Type B pancreatic cell (in vitro differentiated cells): ENCODE measurements at places on chromosomes 7 and 10.
A peak's percentile ranks its signal among the peaks of the same experiment; 100 is the strongest.

DNA sequence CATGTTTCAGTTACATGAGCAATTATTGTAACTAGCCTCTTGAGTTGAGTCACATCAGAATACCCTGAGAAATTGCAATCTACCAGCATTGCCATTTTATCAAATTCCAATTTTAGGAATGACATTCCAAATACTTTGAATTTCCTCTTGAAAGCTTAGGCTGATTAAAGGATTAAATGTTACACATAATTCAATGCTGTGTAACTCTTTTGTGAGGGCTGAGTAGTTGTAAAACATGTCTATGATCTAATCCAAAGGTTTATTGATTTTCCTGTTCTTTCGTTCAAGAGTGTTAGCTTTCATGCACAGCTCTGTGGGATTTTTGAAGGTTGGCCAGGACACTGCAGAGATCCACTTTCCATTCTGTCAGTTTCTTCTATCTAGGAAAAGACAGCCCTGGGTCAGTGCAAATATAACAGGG is 193.1 kb downstream of the SORCS1 start:
- H3K27me3 ChIP-seq: peaks cover 11% of the 10 kb centered on the region
- H3K27ac ChIP-seq: no peak overlapping the region
- no peak for DNase-seq
- H3K4me3 ChIP-seq: no peak overlapping the region
- no peaks in the 10 kb centered on the region for H3K36me3 ChIP-seq

DNA sequence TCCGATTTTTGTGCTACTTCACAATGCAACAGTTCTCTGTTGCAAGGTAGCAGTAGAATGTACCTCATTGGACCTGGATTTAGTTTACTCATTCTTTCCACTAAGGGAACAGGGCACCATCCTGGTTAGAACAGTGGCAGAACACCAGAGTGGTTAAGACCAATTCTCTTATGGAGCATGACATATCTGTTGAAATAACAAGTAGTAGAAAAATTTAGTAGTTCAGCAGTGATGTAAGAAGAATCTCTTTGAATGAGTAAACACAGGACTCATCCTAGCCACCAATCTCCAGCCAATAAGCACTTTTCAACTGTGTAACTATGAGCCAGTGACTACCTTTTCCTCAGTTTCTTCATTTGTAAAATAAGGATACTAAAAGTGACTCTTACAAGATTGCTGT is 2.4 kb downstream of the ANKRD22 start:
- no peak overlapping the region for H3K27ac ChIP-seq
- no peaks in the 10 kb centered on the region for H3K36me3 ChIP-seq
- peak overlapping the region; percentile 3 for H3K4me3 ChIP-seq
- no peak for DNase-seq
- H3K4me1 ChIP-seq: peaks cover 17% of the 10 kb centered on the region

- H3K27me3 ChIP-seq: peaks cover 9% of the 10 kb centered on the region
- no peak for DNase-seq
- H3K36me3 ChIP-seq: no peaks in the 10 kb centered on the region
- no peak overlapping the region for H3K4me3 ChIP-seq
- H3K4me1 ChIP-seq: no peaks in the 10 kb centered on the region
- no peak overlapping the region for H3K27ac ChIP-seq
These were observed 12.2 kb upstream of the GIMAP7 start for GRCh38 chr7:150502519-150502918.

DNA sequence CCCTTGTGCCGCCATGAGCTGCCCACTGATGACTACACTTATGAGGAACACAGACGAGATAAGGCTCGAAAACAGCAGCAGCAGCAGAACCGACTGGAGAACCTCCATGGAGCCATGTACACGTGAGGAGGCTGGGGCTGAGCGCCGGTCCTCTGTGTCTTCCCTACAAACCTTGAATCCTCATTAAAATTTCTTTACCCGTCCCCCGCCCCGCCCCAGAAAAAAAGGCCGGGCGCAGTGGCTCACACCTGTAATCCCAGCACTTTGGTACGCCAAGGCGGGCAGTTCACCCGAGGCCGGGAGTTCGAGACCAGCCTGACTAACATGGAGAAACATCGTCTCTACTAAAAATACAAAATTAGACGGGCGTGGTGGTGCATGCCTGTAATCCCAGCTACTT is 1.5 kb upstream of the RINT1 start:
- no peaks in the 10 kb centered on the region for H3K36me3 ChIP-seq
- H3K27ac ChIP-seq: no peak overlapping the region
- no peak for DNase-seq
- peaks cover 12% of the 10 kb centered on the region for H3K4me1 ChIP-seq
- H3K27me3 ChIP-seq: no peaks in the 10 kb centered on the region

- H3K4me3 ChIP-seq: no peak overlapping the region
- H3K4me1 ChIP-seq: peaks cover 22% of the 10 kb centered on the region
- H3K27me3 ChIP-seq: no peaks in the 10 kb centered on the region
- H3K36me3 ChIP-seq: no peaks in the 10 kb centered on the region
- DNase-seq: no peak
These were observed 50.6 kb downstream of the INHBA start for GRCh38 chr7:41652267-41652666.

DNA sequence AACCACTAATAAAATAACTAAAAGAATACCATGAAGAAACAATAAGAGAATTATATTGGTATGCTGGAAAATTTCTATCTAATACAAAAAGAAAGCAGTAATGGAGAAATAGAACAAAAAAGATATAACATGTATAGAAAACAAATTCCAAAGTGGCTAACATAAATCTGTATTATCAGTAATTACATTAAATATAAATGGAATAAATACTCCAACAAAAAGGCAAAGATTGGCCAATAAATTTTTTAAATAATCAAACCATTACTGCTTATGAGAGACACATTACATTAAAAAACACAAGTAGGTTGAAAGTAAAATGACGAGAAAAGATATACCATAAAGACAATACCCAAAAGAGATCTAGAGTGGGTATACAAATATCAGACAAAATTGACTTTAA is 90.0 kb downstream of the ARHGAP22 start:
- H3K4me1 ChIP-seq: peaks cover 14% of the 10 kb centered on the region
- DNase-seq: no peak
- no peak overlapping the region for H3K27ac ChIP-seq
- peaks cover 11% of the 10 kb centered on the region for H3K27me3 ChIP-seq
- no peaks in the 10 kb centered on the region for H3K36me3 ChIP-seq
- H3K4me3 ChIP-seq: no peak overlapping the region

DNA sequence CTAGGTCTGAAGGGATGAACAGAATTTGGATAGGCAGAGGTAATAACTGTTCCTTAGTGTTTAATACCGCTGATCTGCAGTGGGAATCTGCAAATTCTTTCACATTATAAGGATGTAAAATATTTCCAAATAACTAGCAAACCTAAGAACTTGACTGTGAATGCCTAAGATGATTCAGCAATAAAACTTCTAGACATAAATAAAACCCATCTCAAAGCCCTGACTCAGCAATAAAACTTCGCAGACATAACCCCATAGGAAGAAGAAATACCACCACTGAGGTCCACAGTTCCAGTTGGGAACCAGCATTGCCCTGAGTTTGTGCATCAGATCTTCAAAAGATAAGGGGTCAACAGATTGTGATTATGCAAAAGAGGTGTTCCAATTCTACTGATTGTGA is 354.2 kb downstream of the GFRA1 start:
- H3K27me3 ChIP-seq: no peaks in the 10 kb centered on the region
- no peak overlapping the region for H3K27ac ChIP-seq
- H3K4me1 ChIP-seq: no peaks in the 10 kb centered on the region

GRCh38 chr7:25772802-25773201 is 379.2 kb upstream of the NFE2L3 start:
- no peak overlapping the region for H3K27ac ChIP-seq
- peaks cover 36% of the 10 kb centered on the region for H3K27me3 ChIP-seq
- no peaks in the 10 kb centered on the region for H3K36me3 ChIP-seq
- no peak overlapping the region for H3K4me3 ChIP-seq

GRCh38 chr10:74329873-74330272 is 178.9 kb downstream of the ADK start:
- H3K4me3 ChIP-seq: no peak overlapping the region
- peaks cover 3% of the 10 kb centered on the region for H3K36me3 ChIP-seq
- H3K27me3 ChIP-seq: no peaks in the 10 kb centered on the region
- no peak overlapping the region for H3K27ac ChIP-seq

- no peak overlapping the region for H3K27ac ChIP-seq
- peaks cover 5% of the 10 kb centered on the region for H3K36me3 ChIP-seq
- H3K4me3 ChIP-seq: peak overlapping the region; percentile 19
- peaks cover 15% of the 10 kb centered on the region for H3K27me3 ChIP-seq
- peaks cover 16% of the 10 kb centered on the region for H3K4me1 ChIP-seq
- no peak for DNase-seq
These were observed 1262.0 kb downstream of the TYW1 start for GRCh38 chr7:68258609-68259008.

- peaks cover 18% of the 10 kb centered on the region for H3K36me3 ChIP-seq
- no peak overlapping the region for H3K27ac ChIP-seq
- no peaks in the 10 kb centered on the region for H3K27me3 ChIP-seq
- no peak overlapping the region for H3K4me3 ChIP-seq
- no peak for DNase-seq
These were observed 23.5 kb upstream of the FAM133B start for GRCh38 chr7:92613720-92614119.

DNA sequence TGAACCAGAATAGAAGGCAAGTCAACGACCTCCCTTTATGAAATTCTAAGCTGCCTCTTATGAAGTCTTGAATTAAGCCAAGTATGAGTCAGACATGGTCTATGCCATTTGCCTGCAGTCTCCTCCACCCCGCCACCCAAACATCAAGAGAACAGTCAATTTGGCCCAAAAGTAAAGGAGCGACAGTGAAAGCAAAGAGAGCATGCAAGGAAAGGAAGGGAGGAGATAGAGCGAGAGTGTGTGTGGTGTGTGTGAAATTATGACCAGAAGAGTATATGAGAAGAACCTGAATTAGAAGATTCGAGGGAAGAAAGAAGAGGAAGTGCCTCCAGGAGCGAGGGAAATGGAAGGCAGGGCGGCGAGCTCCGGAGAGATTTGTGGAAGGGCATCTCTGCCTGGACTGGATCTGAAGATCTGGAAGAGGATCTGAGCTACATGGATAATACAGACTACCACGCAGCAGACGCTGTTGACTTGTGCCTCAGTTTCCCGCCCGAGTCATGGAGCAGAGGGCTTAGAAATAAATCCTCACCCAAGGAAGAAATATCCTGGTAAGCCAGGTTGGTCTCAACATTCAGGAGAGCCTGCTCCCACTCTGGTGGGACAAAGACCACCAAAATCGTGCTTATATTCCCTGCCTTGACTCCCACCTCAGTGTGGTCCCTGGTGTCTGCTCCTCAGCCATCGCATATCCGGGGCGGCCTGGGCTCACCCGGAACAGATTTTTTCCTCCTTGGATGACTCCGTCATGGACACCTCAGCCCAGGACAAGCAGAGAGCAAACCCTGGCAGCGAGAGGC is 459 bp downstream of the ZDHHC6 start:
- peaks cover 7% of the 10 kb centered on the region for H3K4me1 ChIP-seq
- peaks cover 9% of the 10 kb centered on the region for H3K36me3 ChIP-seq
- H3K27me3 ChIP-seq: no peaks in the 10 kb centered on the region
- DNase-seq: no peak

GRCh38 chr10:128324058-128324827 is 198.0 kb upstream of the MKI67 start:
- H3K4me1 ChIP-seq: peaks cover 21% of the 10 kb centered on the region
- peaks cover 25% of the 10 kb centered on the region for H3K27me3 ChIP-seq
- no peak overlapping the region for H3K27ac ChIP-seq
- H3K36me3 ChIP-seq: no peaks in the 10 kb centered on the region
- no peak for DNase-seq
- no peak overlapping the region for H3K4me3 ChIP-seq

DNA sequence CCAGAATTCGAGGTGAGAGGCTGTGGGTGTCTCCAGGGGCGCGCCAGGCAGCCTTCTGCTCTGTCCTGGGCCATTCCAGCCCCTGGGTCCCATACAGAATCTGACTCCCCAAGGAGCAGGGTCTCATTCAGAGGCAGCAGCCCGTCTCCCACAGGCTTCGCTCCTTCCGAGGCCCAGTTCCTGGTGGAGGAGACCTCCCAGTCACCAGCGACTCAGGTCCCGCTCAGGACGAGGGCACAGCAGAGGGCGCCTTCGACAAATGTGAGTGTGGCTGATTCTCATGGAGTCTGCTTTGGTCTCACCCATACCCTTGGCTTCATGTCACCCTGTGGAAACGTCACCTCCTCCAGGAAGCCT is 81.8 kb upstream of the GPR26 start:
- no peaks in the 10 kb centered on the region for H3K4me1 ChIP-seq
- peaks cover 64% of the 10 kb centered on the region for H3K27me3 ChIP-seq
- DNase-seq: no peak
- no peak overlapping the region for H3K4me3 ChIP-seq
- H3K36me3 ChIP-seq: no peaks in the 10 kb centered on the region

GRCh38 chr10:127872011-127872761 is 20.6 kb downstream of the CLRN3 start:
- no peaks in the 10 kb centered on the region for H3K36me3 ChIP-seq
- peak; percentile 65 for DNase-seq
- H3K4me3 ChIP-seq: no peak overlapping the region
- no peak overlapping the region for H3K27ac ChIP-seq
- peaks cover 2% of the 10 kb centered on the region for H3K27me3 ChIP-seq

GRCh38 chr7:50962962-50963374 is 180.3 kb upstream of the GRB10 start:
- H3K4me3 ChIP-seq: no peak overlapping the region
- H3K27ac ChIP-seq: no peak overlapping the region
- no peaks in the 10 kb centered on the region for H3K36me3 ChIP-seq
- no peaks in the 10 kb centered on the region for H3K27me3 ChIP-seq

DNA sequence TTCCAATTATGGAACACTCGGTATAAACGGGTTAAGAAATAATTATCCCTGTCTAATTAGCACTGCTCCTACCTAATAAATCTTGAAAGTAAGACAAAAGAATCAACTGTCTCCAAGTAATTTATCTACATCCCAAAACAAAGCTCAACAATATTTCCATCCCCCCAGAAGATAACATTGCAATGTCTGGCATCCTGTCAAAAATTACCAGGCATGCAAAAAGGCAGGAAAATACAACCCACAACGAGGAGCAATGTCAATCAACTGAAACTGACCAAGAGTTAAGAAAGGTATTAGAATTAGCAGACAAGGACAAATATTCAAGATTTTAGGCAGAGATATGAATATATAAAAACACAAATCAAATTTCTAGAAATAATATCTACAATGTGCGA is 84.5 kb upstream of the SVIL start:
- peaks cover 3% of the 10 kb centered on the region for H3K4me1 ChIP-seq
- no peak overlapping the region for H3K4me3 ChIP-seq
- H3K36me3 ChIP-seq: peaks cover 44% of the 10 kb centered on the region
- no peak for DNase-seq
- no peak overlapping the region for H3K27ac ChIP-seq
- H3K27me3 ChIP-seq: no peaks in the 10 kb centered on the region

- no peaks in the 10 kb centered on the region for H3K36me3 ChIP-seq
- H3K27ac ChIP-seq: no peak overlapping the region
- peaks cover 5% of the 10 kb centered on the region for H3K4me1 ChIP-seq
- peaks cover 6% of the 10 kb centered on the region for H3K27me3 ChIP-seq
These were observed 269.3 kb downstream of the POLR1F start for GRCh38 chr7:19439517-19439916.

- no peak overlapping the region for H3K27ac ChIP-seq
- H3K27me3 ChIP-seq: no peaks in the 10 kb centered on the region
- no peak for DNase-seq
- peaks cover 7% of the 10 kb centered on the region for H3K36me3 ChIP-seq
- no peak overlapping the region for H3K4me3 ChIP-seq
These were observed 10.0 kb upstream of the MEST start for GRCh38 chr7:130481898-130482297.

- H3K36me3 ChIP-seq: no peaks in the 10 kb centered on the region
- H3K4me1 ChIP-seq: peaks cover 23% of the 10 kb centered on the region
- no peak overlapping the region for H3K4me3 ChIP-seq
- H3K27me3 ChIP-seq: peaks cover 4% of the 10 kb centered on the region
- peak; percentile 58 for DNase-seq
These were observed 133.6 kb upstream of the GDF10 start for GRCh38 chr10:47166405-47166777.

- DNase-seq: no peak
- H3K27ac ChIP-seq: no peak overlapping the region
- peaks cover 16% of the 10 kb centered on the region for H3K27me3 ChIP-seq
- H3K4me3 ChIP-seq: no peak overlapping the region
- H3K36me3 ChIP-seq: no peaks in the 10 kb centered on the region
These were observed 649.6 kb downstream of the LRMDA start for GRCh38 chr10:76080991-76081390.
